HCT116 (cell line): ENCODE measurements at places on chromosomes 5 and 9.
A peak's percentile ranks its signal among the peaks of the same experiment; 100 is the strongest.

DNA sequence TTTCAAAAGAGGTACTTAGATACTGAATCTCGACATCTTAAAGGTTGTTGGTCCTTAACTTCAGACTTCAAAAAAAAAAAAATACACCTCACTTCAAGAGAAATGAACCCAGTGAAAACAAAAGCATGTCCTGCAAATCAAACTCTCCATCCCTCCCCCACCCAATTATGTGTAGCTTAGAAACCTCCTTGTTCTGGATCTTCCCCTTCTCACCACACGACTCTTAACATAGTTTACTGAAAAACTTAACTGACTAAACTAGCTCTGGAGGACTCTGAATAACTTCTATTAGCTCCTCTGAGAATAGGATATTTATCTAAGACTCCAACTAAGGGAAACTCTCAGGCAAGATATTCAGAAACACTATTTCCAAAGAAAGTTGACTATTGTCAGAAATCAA is 48.7 kb upstream of the HK3 start:
- peaks cover 39% of the 10 kb centered on the region; the same call in 1 of the 2 replicates for H3K36me3 ChIP-seq
- no peaks in the 10 kb centered on the region for H3K27me3 ChIP-seq
- no peaks in the 10 kb centered on the region for H3K4me1 ChIP-seq
- no peak overlapping the region for H3K4me3 ChIP-seq
- DNase-seq = no peak
- no peak overlapping the region for H3K27ac ChIP-seq

DNA sequence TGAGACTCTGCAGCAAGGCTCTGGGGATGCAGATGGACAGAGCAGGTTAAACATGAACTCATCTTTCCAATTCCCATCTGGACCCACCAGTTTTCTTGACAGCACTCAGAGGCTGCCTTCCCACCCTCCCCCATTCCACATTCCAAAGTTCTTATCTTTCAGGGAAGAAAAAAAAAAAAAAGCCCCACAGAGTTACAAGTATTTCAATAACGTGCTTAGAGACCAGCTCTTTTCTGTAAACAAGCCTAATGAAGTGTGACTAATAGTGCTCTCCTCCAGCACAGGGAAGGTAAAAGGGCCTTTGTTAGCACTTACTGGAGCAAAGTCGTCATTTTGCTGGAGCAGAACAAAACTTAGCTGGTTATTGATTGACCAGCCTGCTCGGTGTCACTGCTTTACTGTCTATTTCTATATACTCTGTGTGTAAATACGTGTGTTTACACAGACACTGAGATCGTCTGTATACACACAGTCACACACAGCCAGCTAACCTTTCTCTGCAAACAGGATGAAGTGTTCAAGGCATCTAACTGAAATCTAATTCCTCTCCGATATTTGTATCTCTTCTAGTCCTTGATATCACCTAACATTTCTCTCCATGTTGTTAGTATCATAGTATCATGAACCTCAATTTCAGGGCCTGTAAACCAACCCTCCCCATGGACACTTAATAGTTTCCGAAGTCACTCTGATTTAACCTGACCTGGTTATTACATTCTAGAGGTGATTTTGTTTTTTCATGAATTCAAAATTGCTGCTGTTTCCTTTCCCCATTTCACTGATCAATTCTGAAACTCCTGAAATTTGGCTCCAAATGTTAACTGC is 84.9 kb downstream of the ZNF608 start:
- H3K27me3 ChIP-seq = no peaks in the 10 kb centered on the region
- H3K4me1 ChIP-seq = peaks cover 86% of the 10 kb centered on the region
- peak overlapping the region; percentile 38 for H3K4me3 ChIP-seq
- H3K27ac ChIP-seq = peak overlapping the region; percentile 78

GRCh38 chr5:89932771-89933181 is 476.8 kb downstream of the CETN3 start:
- H3K27me3 ChIP-seq = no peaks in the 10 kb centered on the region
- H3K36me3 ChIP-seq = no peaks in the 10 kb centered on the region
- no peak overlapping the region for H3K27ac ChIP-seq
- peaks cover 24% of the 10 kb centered on the region for H3K4me1 ChIP-seq
- DNase-seq = no peak

DNA sequence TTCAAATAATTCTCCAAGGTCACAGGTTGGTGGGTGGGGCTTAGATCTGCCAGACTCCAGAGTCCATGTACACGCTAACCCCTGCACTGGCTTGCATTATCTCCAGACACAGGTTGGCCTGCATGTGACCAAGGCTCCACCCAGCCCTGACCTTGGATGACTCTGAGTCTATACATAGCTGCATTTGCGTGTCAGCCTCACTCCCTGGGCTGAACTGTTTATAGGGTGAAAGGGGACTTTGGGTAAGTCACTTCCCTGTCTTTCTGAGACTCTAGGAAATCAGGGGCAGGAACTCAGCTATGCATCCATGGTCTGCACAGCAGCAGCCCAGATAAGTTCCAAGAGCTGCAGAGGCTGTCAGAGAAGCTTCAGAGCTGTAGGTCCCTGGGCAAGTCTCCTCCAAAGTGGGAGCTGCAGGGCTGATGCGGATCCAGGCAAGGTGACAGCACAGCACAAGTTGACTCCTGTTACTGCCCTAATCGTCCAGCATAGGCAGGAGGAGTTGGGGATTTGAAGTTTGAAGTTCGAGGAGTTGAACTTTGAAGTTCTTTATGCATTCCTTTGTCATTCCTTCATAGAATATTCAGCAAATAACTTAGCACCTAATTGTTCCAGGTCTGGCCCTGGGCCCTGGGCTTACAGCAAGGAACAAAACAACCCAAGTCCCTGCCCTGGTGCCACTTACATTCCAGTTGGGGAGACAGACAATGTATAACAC is 53.4 kb downstream of the SLC22A5 start:
- H3K27me3 ChIP-seq = no peaks in the 10 kb centered on the region
- no peak for DNase-seq
- no peak overlapping the region for H3K27ac ChIP-seq
- H3K4me1 ChIP-seq = peaks cover 87% of the 10 kb centered on the region
- H3K36me3 ChIP-seq = no peaks in the 10 kb centered on the region
- H3K4me3 ChIP-seq = no peak overlapping the region

- H3K27me3 ChIP-seq = 0 out of 2 replicates have a peak, but pooled peaks cover 4% of the 10 kb centered on the region
- no peaks in the 10 kb centered on the region for H3K4me1 ChIP-seq
- no peak for DNase-seq
- H3K4me3 ChIP-seq = no peak overlapping the region
- H3K36me3 ChIP-seq = no peaks in the 10 kb centered on the region
Measured at GRCh38 chr5:114390431-114390830, 28.6 kb downstream of the KCNN2 start.

- no peak for DNase-seq
- H3K36me3 ChIP-seq = peaks cover 4% of the 10 kb centered on the region; the same call in 1 of the 2 replicates
- H3K4me1 ChIP-seq = peaks cover 21% of the 10 kb centered on the region
- no peak overlapping the region for H3K27ac ChIP-seq
- no peaks in the 10 kb centered on the region for H3K27me3 ChIP-seq
Measured at GRCh38 chr9:128893354-128893753, 11.4 kb downstream of the LRRC8A start.
